ENCODE measurements at places on chromosomes 11 and 22. TPM values are rescaled to one million over a fixed set of nuclear protein-coding genes. Genes with fewer than 3 reads are reported as not detected.

- no peak for DNase-seq
Observed at GRCh38 chr11:35722641-35723040, 60.1 kb downstream of the TRIM44 start.

DNA sequence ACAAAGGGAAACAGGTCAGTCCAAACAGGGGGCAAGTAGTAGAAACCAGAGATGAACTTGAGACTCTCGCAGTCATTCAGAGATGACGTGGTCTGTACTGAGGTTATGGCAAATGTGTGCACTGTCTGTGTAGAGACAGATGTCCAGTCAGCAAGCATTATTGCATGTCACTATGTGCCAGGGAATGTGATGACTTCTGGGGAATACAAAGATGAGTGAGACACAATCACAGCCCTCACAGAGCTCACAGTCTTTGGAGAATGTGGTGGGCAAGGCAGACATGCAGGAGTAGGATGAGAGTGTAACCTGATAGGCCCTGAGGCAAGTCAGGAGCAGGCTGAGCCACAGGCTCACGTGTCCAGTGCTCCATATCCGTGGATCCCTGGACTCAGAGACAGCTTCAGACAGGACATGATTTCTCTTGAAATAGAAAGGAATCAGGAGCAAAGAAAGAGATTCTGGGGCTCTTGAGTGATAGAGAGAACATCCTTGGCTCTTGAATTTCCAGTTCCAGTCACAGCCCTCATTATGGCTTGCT is 550.7 kb downstream of the ETS1 start:
- peak; percentile 9 for DNase-seq

Gene MMP7
- not detected for total RNA-seq

Gene GGT5
- 0.91 TPM for total RNA-seq

DNA sequence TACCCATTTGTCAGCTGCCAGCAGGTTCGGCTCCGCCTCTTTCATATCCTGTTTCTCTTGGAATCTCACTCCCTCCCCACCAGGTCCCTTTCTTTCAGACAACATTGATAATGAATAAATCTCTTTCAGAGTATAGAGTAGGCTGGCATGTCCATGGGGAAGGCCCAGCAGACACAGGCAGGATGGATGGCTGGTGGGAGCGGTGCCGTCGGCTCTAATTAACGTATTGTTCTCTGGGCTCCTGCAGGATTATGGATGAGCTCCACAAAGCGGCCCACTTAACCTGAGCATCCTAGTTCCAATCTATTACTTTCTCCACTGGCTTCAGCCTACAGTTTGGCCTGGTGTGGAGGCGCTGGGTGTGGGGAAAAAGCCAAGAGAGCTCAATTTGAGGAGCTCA is 588.0 kb downstream of the BUD13 start:
- DNase-seq, result no peak

Gene FOLR1
- total RNA-seq, result 0.56 TPM

- DNase-seq, result no peak
Observed at GRCh38 chr22:19819208-19819910, 35.3 kb downstream of the GNB1L start.

GRCh38 chr11:125271483-125272091 is 107.0 kb downstream of the PKNOX2 start:
- no peak for DNase-seq

Gene PVALB
- total RNA-seq, result 0.45 TPM

- DNase-seq, result peak; percentile 41
Observed at GRCh38 chr22:26170795-26171580, 1.7 kb downstream of the SEZ6L start.

DNA sequence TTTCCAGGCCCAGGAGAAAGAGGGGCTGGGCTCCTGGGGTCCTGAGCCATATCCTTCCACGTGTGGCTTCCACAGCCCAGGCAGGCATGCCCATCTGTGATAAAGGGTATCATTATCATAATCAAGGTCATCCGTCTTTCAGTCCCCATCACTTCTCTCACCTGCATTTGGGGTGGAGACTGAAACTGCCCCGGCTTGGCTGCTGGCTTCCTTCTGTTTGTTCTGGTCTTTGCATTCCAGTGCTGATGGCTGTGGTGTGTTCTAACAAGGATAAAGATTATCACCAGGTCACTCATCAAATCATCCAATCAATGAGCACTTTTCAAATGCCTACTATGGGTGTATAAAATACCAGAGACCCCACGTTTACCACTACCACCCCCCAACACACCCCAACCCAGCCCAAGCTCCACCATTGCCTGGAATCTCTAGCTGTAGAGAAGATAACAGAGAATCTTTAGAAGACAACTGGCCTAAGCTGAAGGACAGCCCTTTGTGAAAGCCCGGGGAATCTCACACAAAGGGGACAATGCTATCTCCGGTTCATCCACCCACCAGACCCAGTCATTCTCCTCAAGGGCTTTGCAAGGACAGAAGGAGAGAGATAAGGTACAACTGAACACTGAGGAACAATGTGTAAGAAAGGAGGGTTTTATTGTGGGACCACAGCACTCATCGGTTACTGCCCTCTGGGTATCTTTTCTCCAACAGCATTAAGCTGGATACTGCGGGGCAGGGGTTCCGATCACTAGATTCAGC is 54.9 kb downstream of the AHNAK start:
- DNase-seq, result no peak

Gene FIBIN
- total RNA-seq, result 0.36 TPM

Gene IGLL1
- not detected for total RNA-seq

Gene CPT1A
- 0.02 TPM for total RNA-seq

DNA sequence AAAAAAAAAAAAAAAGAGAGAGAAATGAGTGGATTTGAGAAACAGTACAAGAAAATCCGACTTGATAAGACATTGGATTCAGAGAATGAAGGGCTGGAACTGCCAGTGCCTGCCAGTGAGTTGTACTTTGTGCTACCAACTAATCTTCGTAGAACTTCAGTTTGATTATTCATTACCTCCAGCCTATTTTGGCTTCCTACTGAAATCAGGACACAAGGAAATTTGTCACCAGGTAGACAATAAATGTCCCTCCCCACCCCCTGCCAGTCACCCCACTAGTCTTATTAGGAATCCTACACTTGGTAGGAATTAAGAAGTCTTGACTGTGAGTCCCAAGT is 21.4 kb upstream of the POLD3 start:
- DNase-seq, result no peak

DNA sequence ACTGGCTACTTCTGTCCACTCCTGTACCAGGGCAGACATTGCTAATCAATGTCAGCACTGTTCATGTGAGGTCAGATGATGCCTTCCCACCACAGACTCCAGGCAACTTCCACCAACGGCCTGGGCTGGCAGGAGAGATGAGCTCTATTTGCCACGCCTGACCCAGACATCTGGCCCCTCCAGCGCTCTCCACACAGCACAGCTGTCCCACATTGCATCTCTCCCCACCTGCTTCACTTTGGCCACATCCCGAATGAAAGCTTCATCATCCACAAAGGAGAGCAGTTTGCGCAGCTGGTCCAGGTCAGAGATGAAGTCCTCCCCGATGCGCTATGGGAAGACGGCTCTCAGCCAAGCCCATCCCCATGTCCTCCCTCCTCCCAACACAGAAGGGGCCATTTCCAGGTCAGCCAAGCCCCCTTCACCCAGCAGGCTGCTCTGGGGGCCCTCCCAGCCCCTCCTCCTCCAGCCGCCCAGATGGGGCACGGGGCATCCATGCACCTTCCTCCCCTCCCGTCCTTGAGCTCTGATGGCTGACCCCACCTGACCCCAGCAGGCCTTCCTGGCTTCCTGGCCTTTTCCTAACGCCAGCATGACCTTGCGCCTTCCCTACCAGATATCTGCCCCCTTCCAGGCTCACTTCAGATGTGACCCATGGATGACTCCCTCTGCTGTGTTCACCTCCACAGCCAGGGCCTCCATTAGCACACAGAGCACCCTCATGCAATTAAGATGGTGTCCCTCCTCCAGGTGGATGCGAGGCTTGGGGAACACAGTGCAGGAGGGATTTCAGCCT is 7.4 kb downstream of the PYGM start:
- DNase-seq, result peak; percentile 88

Gene OR5A1
- total RNA-seq, result not detected

- no peak for DNase-seq
Observed at GRCh38 chr11:134157451-134157850, 66.3 kb downstream of the NCAPD3 start.
